ENCODE measurements at places on chromosomes 5 and 9. TPM values are rescaled to one million over a fixed set of nuclear protein-coding genes. Genes with fewer than 3 reads are reported as not detected.

PRELID2 gene
- total RNA-seq, result 3.1 TPM

TARS1 gene
- 190 TPM for total RNA-seq

OLFM1 gene
- total RNA-seq, result 0.19 TPM

DAB2 gene
- not detected for total RNA-seq

B4GALT1 gene
- total RNA-seq, result 53.8 TPM

DNA sequence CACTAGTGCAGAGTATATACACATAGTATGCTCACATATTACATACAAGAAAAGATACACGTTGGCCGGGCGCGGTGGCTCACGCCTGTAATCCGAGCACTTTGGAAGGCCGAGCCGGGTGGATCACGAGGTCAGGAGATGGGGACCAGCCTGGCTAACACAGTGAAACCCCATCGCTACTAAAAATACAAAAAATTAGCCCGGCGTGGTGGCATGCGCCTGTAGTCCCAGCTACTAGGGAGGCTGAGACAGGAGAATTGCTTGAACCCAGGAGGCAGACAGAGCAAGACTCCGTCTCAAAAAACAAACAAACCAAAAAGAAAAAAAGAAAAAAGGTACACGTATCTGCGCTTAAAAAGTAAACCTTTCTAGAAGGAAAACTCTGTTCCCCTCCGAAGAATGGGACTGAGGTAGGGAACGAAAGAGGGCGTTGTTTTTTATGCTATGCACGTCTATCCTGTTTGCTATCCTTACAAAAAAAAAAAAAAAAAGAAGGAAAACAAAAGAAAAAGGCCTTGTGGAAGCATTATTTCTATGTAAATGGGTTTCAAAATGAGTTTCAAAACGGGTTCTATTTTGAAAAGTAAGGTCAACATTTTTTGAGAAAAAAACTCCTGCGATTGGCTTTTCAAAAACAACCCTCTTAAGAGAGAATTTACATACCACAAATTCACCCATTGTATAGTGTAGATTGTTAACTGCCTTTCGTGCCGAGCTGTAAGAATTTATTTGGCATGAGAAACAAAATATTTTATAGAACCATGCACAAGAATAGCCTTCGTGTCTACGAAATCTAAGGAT is 1.2 kb downstream of the AK3 start:
- no peak for DNase-seq

DNA sequence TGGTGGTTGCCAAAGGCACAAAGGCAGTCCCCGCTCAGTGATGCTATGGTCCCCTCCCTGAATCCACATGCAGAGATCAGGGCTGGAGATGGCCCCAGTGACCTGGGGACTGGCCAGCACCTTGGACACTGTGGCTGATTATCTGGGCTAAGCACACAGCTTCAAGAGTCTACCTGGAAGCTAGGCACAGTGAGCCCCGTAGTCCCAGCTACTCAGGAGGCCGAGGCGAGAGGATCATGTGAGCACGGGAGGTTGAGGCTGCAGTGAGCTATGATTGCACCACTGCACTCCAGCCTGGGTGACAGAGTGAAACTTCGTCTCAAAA is 8.3 kb upstream of the SCGB3A1 start:
- no peak for DNase-seq

GRCh38 chr5:168313596-168314204 is 22.3 kb downstream of the WWC1 start:
- DNase-seq, result no peak

GRCh38 chr9:95103281-95103771 is 214.2 kb downstream of the FANCC start:
- DNase-seq, result no peak

GRCh38 chr9:88537761-88538091 is 2.7 kb downstream of the NXNL2 start:
- DNase-seq, result peak; percentile 87

DNA sequence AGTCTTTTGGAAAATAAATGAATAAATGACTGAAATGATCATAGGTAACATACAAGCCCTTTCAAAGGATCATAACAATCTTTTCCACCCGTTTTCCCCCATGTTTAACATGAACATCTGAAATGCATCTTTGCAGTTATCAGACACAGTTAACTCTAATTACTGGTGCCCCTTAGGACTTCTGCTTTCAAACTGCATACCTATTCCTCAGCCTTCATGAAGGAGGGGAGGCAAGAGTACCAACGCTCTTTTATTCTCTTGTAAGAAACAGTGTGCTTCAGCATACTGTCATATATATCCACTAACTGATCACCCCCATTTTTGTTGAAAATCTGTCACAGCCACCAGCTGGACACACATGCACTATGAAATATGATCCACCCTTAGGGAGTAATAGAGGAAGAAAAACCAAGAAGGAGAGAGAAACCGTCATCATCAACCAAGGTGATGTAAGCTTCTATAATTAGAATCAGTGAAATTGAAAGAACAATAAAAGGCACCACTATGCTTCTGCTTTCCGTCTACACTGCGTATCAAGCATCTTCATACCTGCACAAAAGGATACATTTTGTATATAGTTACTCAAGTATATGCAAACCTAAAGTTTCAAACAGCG is 98.7 kb downstream of the RAPGEF6 start:
- DNase-seq, result peak; percentile 72

DNA sequence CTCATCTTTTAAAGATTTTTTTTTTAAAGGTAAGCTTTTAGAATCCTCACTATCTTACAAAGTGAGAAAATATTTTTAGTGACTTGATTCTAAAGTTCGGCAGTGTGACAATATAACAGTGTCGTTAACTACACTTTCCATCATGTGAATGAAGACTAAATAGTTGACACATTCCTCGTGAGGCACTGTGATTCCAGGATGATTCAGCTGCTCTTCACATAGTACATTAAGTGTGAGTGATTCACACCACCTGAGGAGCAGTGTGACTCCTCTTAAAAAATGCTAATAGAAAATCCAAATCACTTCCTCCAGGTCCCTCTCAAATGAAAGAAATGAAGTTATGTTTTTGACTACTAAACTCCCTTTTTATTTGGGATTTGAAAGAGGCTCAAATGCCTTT is 589.5 kb downstream of the GABRG2 start:
- DNase-seq, result no peak

DNA sequence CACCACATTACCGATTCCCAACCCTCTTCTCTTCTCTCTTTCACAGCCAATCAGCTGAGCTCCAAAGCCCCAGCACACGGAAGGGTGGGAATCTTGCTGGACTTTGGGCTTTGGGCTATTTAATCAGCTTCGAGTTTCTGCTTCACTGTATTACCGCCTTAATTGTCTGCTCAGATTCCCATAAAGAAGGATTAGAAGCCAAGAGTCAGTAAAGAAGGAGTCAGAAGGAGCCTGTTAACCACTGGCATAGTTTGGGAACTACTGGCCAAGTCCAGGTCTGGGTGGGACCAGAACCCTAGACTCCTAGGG is 4.4 kb downstream of the SPRY4 start:
- DNase-seq, result no peak

- DNase-seq, result no peak
Measured at GRCh38 chr5:8897316-8897715, 648.6 kb downstream of the SEMA5A start.

DNA sequence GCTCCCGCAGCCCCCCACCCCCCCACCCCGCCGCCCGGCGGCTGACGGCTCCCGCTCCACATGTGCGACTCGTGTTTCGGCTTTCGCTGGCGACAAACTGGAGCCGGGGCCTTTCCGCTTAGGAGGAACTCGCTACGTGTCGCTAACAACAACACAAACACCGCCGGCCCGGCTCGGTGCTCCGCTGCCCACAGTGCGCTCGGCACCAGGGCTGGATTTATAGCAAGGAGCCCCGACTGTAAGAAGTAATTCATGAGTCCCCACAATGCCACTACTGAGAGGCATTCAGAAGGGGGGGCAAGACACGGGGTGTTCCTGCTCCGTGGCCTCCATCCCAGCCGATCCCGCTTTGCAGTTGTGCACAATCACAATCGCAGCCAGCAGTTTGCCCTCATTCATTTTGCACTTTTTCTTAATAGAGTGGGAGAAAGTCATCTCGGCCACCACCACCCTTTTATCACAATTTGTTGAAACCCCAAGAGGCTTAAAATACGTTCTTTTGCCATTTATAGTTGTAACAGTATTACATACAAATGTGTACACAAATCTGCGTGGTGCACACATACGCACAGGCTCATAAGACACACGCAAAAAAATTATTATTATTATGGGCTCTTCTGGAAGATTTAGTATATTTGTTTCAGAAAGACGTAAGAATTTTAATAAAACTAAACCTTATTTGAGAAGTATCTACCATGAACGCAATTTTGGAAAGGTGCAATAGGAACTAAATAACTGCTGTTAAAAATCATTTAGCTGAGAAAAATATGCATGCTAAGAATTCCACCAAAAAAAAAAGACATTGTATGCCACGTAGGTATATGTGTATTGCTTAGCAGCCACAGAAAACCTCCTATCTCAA is 48.1 kb downstream of the EBF1 start:
- no peak for DNase-seq

GRCh38 chr5:146390469-146390868 is 51.8 kb downstream of the POU4F3 start:
- DNase-seq, result no peak

GRCh38 chr5:179141867-179142266 is 81.7 kb downstream of the ZNF354C start:
- DNase-seq, result no peak

- DNase-seq, result no peak
Measured at GRCh38 chr9:105510024-105510423, 47.9 kb upstream of the FKTN start.

DNA sequence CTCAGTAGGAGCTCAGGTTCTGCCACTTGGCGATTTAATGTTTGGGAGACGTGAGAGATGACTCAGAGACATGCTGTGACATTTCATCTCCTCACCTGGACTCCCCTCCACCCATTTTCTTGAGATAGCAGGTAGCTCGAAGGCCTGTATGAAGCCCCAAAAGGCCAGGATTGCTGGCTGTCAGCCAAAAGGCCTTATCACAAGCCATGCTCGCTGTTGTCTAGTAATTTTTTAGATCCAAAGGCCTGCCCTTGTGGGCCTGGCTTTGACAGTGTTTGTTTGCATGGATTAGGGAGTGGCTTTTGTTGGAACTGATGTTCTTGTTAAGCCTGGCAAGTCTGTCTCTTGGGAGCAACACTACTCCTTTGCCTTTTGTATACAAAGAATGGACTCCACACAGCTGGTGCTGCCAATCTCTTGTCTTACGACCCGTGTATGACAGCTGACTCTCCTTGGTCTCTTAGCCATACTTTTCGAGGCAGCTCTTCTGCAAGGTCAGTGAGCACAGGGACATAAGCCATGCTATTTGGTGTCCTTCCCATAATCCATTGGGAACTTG is 22.7 kb downstream of the CAVIN4 start:
- DNase-seq, result no peak

GRCh38 chr5:72572236-72572765 is 65.1 kb upstream of the ZNF366 start:
- no peak for DNase-seq
